ENCODE measurements at places on chromosomes 5 and 9.

- no peaks in the 10 kb centered on the region for H3K27me3 ChIP-seq
- H3K36me3 ChIP-seq, result peaks cover 4% of the 10 kb centered on the region
- H3K4me3 ChIP-seq, result no peak overlapping the region
- H3K27ac ChIP-seq, result peak overlapping the region; percentile 75
- H3K4me1 ChIP-seq, result peaks cover 28% of the 10 kb centered on the region
Measured at GRCh38 chr5:140245926-140246325, 57.0 kb downstream of the PFDN1 start.

DNA sequence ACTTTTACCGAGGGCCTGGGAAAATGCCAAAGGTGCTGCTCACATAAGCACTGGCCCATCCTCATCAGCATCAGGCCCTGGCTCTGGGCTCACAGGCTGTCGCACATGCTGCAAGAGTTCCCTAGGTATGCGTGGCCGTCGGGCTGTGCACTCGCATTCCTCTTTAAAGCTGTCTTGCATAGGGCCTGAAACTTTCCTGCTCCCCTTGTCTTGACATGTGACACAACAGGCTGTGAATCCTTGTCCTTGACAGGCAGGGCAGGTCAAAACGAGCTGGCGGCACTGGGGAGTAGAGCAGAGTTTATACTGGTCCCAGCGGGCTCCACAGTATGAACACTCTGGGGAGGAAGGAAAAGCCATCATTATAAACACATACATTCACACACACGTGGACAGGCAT lies 30.7 kb downstream of the TSTD2 start:
- H3K36me3 ChIP-seq, result peaks cover 29% of the 10 kb centered on the region
- H3K4me1 ChIP-seq, result peaks cover 6% of the 10 kb centered on the region
- DNase-seq, result no peak
- H3K27me3 ChIP-seq, result no peaks in the 10 kb centered on the region
- no peak overlapping the region for H3K27ac ChIP-seq
- H3K4me3 ChIP-seq, result no peak overlapping the region

DNA sequence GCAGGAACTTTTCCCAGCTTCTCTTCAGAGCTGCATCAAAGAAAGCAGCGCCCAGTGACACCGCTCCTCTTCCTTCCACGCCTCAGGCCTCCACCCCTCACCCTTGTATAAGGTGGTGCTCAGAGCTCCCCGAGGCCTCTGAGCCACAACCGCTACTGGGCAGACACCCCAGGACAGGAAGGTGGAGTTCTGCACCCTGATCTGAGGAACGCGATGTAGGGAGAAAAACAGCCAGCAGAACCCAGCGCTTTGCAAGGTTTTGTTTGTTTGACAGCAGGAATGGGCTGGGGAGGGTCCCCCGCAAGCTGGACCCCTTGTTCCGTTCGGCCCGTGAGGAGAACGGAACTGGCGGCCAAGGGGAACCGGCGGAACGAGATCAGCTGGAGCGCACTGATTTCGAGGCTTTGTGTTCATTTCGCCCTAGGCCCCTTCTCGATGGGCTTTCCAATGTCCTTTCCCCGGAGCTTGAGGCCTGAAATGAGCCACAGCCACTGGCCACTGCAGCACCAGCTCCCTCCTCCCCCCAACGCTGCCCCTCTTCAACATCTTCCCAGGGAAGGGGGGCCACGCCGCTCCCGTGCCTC lies 4.1 kb downstream of the EDF1 start:
- H3K4me1 ChIP-seq, result peaks cover 12% of the 10 kb centered on the region
- H3K27me3 ChIP-seq, result no peaks in the 10 kb centered on the region
- no peak for DNase-seq
- H3K36me3 ChIP-seq, result peaks cover 8% of the 10 kb centered on the region

- H3K27ac ChIP-seq, result peak overlapping the region; percentile 35
- no peak overlapping the region for H3K4me3 ChIP-seq
- no peak for DNase-seq
Measured at GRCh38 chr5:50655810-50656205, 10.6 kb upstream of the PARP8 start.

DNA sequence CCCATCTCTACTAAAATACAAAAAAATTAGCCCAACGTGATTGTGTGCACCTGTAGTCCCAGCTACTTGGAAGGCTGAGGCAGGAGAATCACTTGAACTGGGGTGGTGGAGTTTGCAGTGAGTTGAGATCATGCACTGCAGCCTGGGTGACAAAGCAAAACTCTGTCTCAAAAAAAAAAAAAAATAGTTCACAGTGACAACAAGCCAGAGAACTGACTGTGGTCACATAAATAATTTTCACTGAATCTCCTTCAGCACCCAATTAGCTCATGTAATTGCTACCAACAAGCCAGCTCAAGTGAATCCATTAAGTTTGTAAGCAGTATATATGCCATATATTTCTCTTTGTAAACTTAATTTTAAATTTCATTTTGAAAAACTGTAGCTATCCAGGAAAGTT lies 14.5 kb upstream of the AFAP1L1 start:
- DNase-seq, result no peak
- H3K27me3 ChIP-seq, result peaks cover 18% of the 10 kb centered on the region
- no peak overlapping the region for H3K4me3 ChIP-seq
- H3K36me3 ChIP-seq, result no peaks in the 10 kb centered on the region

GRCh38 chr5:77437194-77437593 lies 54.9 kb downstream of the WDR41 start:
- H3K4me1 ChIP-seq, result no peaks in the 10 kb centered on the region
- no peaks in the 10 kb centered on the region for H3K27me3 ChIP-seq
- DNase-seq, result no peak
- H3K36me3 ChIP-seq, result peaks cover 41% of the 10 kb centered on the region
- H3K4me3 ChIP-seq, result no peak overlapping the region

Data from memory B cell (primary cell).